Stimulated activated CD8-positive, alpha-beta memory T cell treated with anti-CD3 and anti-CD28 coated beads, Interleukin-15, amount 100 ng/mL, for 4 hours (primary cell): ENCODE measurements at places on chromosomes 7 and 10.

DNA sequence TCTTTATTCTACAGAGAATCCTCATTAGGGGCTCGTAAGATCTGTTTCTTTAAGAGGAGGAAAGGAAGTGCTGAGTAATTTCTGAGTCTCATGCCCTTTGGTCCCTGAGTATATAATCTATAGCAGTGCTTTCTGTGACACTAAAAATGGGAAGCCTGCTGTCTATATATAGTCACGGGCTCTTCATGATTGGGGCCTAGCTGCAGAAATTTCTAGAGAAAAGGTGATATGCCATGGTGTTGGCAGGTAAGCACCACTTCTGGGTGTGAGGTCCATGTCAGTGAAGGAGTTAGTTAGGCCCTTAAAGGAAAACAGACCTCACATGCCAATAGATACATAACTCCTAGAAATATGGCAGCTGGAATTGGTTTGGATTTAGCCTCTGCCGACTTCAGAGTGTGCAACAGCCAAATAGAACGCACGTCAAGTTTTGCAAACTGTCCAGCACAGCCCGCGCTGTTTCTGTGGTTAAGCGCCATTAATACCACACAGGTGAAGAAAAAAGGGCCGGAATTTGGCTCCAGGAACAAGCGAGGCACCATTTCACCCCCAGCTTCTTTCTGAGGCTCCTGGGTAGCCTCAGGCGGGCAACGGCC, 123.2 kb downstream of the TACC2 start:
- no peak for DNase-seq

DNA sequence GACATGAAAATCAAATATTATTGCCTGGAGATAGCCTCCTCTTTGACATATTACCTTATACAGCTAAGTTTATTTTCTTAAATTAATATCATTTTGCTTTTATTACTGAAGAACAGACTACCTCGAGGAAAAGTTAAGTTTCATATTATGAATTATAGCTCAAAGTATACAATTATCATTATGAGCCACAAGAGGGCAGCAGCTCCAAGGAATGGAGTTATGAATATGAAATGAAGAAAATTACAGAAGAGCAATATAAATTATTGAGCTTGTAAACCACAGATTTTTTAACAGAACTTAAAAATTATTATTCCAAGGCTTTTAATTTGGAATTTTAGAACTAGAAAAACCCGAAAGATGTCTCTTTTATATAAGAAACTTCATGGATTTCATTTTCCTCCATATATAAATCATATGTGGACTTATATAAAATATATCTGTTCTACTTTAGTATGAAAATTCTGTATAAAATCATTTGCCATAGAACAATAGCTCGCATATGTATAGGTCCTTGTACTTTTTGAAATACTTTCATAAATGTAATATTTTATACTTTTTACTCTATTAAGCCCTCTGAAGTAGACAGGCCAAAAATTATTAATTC, 40.1 kb downstream of the IQUB start:
- DNase-seq, result no peak

- DNase-seq, result no peak
Observed at GRCh38 chr7:74056096-74056915, 27.3 kb upstream of the LIMK1 start.

DNA sequence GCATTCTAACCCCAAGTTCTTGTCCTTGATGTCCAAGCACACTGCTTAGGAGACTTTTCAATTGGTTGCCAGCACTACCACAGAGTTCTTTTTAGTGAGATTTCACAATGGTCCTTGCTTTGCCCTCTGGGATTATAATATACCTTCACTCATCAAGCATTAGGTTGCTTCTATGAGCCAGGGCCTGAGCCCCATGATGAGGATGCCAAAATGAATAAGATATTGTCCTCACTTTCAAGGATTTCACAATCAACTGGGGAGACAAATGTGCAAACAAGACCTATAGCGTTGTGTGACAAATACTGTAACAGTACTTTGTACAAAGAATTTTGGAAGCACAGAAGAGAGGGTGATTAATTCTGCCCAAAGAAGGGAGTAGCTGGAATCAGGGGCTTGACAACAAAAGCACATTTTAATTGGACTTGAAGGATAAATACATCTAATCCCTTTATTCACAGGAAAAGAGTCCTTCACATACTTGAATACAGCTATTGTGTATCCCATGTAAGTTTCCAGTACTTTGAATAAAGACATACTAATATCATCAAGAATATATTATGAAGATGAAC, 263.6 kb upstream of the LRRN3 start:
- DNase-seq, result no peak

DNA sequence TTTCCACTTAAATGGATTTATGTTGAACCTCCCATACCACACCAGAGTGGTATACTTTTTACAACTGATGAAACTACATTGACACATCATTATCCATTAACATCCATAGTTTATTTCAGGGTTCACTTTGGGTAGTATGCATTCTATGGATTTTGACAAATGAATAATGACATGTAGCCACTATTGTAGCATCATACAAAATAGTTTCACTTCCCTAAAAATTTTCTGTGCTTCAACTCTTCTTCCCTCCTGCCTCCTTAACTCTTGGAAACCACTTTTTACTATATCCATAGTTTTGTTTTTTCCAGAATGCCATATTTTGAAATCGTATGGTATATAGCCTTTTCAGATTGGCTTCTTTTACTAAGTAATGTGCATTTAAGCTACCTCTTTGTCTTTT, 199.5 kb upstream of the TMEM196 start:
- no peak for DNase-seq
